ENCODE measurements at places on chromosomes 5 and 9.

DNA sequence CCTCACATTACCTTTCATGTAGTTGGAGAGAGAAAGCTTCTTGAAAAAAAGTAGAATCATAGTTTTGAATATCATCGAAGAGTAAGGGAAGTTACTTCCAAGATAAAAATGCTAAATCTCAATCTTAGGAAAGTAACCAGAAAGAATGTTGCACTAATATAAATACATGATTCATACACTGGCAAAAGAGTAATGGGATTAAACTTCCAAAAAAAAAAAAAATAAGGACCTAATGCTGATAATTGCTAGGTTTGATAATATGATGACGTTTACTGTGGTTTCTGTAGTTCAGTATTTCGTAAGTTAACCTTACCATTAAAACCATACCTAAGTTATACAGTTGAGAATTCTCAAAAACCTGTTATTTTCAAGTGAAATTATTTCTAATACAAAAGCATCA, 573.8 kb upstream of the CDH9 start:
- no peak for DNase-seq

DNA sequence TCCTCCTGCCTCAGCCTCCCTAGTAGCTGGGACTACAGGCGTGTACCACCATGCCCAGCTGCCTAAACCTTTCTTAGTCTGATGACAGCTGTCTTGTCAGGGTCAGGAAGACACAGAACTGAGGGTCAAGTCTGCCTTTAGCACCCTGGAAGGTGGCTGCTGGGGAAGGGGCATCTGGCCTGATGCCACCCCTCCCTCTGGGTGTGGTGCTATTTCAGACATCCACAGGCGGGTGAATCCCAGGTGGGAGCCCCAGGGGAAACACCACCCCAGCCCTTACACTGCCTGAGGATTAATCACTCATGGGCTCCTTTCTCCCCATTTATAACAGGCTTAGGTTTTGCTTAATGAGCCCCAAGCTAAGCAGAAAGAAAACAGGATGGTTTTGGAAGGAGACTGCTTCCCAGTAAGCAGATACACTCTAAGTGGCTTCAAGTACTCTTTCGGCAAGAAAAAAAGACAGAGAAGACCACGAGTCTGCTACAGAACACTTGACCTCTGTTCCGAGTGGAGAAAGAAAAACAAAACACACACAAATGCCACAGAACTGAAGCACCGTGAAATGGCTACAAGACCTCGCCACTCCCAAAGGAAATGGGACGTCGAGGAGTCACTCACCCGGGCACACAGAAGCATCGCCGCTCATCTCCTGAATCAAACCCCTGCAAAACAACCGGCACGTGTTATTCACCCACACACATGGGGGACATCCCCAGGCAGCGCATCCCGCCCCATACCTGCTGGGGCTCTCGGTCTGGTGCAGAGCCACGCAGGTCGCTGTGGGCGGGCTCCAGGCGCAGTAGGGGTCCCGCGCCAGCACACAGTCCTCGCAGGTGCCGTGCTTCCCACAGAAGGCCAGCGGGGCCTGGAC, 62.4 kb downstream of the SECISBP2 start:
- DNase-seq, result no peak

DNA sequence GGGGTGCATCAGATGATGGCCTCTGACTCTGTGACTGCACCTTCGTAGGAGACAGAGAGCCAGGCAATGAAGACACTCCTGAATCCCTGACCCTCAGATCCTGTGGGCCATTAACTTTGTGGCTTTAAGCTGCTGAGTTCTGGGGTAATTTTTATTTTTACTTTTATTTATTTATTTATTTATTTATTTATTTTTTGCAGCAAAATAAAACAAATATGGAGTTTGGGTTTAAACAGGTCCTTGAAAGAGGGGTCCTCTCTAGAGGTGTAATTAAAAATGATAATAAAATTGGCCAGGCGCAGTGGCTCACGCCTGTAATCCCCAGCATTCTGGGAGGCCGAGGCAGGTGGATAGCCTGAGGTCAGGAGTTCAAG, 104.9 kb upstream of the RAPGEF1 start:
- no peak for DNase-seq

- DNase-seq, result peak; percentile 15
Measured at GRCh38 chr5:167296066-167296465, 995.4 kb upstream of the WWC1 start.

DNA sequence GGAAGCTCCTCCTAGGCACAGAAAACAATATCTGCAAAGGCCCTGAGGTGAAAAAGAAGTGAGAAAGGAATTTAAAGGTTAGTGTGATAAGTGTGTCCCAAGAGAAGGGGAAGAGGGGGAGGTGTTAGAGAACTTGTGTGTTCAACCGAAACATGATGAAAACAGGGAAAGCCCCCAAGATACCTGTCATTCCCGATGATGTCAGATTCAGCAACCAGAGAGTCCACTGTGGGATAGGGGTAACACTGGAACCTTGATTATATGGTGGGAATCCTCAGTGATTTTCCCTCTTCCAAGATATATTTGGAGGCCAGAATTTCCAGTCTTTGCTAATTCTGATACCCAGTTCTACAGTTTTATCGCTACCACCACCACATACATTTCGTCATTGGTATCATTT, 15.5 kb upstream of the BNC2 start:
- no peak for DNase-seq

- DNase-seq, result no peak
Measured at GRCh38 chr5:140840978-140841962, at the start of gene PCDHA8. Gene PCDHA8 (plus strand): TSS chr5:140841187. CDS start chr5:140841322, 135 bp downstream.

DNA sequence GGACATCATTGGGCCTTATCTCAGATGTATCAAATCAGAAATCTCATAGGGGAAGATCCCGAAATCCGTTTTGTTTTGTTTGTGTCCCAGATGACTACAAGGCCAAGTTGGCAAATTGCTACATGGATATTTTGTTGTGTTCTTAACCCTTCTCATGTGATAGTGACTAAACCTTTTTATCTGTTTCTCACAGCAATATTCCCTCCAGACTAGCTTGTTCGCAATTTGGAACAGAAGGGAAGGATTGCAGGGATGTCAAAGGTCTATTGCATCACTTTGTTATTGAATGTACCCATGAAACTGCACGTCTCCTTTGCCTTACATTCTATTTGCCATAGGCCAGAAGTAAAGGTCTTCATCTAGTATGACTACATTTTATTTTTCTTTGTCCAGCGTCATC, 453.9 kb downstream of the NFIB start:
- no peak for DNase-seq

- DNase-seq, result no peak
Measured at GRCh38 chr5:125470280-125470902, 724.0 kb upstream of the ZNF608 start.

DNA sequence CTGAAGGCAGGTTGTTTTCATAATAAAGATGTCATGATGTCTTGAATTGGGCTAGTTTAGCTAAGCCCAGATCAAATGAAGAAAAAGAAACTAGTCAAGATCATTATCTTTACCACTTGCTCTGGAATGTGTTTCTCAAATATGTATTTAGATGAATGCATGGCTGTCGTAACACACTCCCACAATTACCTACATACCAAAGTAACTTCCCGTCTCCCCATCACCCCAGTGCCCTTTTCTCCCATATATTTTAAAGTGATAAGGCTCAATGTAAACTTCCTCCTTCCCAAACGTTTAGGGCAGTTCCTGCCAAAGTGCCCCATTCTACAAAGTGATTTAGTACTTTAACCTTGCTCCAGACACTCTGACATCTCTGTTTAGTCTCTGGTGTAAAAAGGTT, 61.4 kb downstream of the SLC1A3 start:
- no peak for DNase-seq

DNA sequence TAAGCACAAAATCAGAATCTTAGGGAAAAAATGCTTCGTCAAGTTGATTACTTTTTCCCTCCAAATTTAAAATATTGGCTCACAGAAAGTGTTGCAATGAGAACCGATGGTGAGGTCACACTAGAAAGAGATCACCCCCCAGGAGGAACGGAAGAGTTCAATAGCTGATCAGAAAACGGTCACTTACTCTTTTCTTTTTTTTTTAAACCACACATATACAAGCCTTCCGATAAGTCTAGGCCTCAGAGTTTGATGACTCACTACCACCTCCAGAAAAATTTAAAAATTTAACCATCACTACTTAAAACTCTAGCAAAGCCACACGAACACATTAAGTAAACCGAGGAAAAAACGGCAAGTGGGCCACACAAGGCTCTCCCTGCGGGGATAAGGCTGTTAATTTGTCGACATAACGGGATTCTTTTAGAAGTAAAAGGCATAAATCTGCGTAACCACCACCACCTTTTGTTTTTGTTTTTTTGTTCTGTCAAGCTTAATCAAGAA, 1.2 kb downstream of the SURF4 start:
- no peak for DNase-seq

DNA sequence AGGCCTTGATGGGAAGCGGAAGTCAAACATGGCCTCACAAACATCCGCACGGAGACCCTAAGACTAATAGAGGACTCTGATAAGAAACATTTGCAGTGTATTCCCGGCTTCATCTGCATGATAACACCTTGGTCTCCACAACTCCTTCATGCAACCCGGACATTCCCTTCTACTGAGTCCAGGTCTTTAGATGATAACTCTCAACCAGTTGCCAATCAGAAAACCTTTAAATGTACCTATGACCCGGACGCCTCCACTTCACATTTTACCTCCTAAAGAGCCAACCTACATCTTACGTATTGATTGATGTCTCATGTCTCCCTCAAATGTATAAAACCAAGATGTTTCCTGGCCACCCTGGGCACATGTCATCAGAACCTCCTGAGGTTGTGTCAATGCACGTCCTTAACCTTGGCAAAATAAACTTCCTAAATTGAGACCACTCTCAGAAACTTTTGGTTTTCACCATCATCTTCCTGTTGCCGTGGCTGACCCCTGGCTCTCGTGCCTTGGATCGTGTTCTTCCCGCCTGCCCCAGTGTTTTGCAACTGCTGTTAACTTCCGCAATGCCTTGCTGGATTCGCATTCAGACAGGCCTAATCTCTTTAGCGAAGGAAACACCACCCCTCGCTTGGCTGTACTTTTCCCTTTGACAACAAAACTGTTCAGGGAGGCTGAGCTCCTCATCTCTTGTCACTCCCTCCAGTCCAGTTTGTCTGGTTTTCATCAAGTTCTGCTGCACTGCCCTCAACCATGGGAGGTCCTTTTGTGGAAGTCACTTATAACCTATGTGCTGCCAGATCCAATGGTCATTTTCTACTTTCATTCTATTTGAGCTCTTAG, 1.1 kb upstream of the DAP start:
- no peak for DNase-seq

DNA sequence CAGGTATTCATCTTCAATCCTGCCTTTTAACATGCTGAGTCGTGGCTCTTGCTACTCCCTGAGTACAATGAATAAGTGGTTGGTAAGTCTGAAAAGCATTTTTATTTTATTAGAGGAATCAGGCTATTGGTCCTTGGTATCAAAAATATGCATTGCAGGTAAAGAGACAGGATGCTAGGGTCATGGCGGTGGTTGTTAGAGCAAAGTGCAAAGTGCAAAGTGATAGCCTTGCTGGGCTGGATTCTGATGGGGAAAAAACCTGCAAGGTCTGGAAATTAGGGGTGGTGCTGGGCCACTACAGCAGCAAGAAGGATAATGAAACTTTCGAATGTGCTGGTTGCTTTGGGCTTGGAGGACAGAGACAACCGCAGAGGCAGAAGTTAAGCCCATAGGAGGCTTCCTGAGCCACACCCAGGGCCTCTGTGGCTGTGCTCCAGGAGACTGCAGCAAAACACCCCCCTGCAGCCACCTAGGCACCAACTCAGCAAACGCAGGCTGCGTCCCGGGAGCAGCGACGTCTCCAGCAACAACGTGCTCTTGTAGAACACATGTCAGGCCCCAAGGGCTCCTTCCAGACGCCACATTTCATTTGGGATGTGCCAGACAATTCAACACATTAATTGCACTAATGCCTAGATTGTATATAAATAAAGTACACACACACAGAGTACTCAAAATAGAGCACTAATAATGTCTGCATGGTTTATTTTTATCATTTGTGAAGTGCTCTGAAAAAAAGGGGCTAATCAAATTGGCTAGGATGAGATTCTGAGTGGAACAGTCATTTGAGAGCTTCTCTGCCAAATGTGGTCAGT, 149.8 kb upstream of the RAPGEF1 start:
- DNase-seq, result no peak

DNA sequence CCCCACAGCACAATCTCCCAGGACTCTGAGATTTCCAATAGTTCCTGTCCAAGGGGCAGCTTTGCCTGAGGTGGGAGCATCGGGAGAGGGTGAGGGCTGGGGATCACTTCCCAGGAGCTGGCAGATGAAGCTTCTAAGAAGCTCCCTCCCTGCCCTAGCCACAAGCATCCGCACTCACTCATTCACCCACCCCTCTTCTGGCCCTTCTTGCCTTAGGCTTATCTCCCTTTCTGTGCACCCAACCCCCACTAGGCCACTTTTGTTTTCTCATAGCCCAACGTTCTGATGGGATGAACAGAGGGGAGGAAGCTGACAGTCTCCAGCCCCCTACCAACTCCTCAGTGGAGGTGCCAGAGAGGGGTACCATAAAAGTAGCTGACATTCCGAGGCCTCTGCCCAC, 3.7 kb upstream of the PCDH1 start:
- no peak for DNase-seq

GRCh38 chr5:144313147-144313726, 142.6 kb downstream of the KCTD16 start:
- no peak for DNase-seq

DNA sequence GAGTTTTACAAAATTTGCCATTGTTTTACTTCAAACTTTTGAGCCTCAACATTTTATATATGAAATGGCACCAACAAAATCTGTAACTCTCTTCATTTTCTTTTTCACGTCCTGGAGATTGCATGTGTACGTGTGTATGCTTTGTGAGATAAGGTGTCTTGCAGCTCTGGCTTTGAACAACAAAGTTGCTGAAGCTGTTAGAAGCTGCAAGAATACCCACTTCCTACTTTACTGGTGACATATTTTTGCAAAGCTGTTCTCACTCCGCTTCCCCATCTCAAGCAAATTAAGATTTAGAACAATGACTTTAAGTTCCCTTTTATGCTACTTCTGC, 41.8 kb downstream of the FYB1 start:
- no peak for DNase-seq

DNA sequence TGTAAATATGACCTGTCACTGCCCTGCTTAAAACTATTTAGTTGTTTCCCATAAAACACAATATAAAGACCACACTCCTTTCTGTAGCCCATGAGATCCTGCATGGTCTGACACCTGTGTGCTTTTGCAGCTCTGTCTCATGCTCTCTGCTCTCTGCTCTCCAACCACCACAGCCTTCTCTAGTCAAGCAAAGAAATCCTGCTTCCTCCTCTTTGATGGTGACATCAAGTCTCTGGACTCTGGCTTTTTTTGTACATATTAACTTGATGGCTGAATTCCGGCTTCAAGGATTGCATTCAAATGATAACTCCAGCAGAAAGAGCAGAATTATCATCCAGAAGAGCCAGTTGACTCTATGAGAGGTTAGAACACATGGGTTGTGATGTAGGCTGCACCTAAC, 58.2 kb downstream of the CHSY3 start:
- no peak for DNase-seq

- no peak for DNase-seq
Measured at GRCh38 chr9:90061187-90061586, 456.4 kb downstream of the GADD45G start.
